NCI-H1092 treated with DMSO at 0.1 percent for 48 hours (cell line): ENCODE measurements at places on chromosomes 7 and 10.

DNA sequence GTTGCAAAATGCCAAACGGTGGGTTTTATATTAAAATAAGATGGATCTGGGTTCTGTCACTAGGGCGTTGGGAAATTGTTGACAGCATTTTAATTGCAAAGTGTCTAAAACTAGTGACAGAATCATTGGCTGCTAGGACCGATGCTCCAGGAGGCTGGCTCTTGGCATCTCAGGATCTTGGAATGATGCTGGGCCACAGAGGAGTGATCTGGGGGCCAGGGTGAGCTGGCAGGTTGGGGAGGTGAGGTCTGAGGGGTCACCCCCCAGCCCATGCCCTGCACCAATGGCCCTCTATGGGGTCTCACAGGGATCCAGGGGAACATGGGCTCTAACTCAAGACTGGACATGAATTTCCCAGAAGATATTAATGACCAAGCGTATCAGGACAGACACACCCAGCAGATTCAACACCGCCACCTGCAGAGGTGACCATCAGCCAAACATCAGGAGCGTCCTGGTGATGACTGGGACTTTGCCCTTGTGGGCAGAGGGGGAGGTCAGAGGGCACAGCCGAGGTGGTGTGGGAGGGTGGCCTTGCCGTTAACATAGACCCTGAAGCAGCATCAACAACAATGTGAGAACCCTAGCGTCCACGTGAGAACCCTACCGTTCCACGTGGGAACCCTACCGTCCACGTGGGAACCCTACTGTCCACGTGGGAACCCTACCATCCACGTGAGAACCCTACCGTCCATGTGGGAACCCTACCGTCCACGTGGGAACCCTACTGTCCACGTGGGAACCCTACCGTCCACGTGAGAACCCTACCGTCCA, 89.0 kb upstream of the PPP2R2D start:
- no peak for DNase-seq

GRCh38 chr10:18976696-18977251, 71.8 kb upstream of the MALRD1 start:
- no peak for DNase-seq

DNA sequence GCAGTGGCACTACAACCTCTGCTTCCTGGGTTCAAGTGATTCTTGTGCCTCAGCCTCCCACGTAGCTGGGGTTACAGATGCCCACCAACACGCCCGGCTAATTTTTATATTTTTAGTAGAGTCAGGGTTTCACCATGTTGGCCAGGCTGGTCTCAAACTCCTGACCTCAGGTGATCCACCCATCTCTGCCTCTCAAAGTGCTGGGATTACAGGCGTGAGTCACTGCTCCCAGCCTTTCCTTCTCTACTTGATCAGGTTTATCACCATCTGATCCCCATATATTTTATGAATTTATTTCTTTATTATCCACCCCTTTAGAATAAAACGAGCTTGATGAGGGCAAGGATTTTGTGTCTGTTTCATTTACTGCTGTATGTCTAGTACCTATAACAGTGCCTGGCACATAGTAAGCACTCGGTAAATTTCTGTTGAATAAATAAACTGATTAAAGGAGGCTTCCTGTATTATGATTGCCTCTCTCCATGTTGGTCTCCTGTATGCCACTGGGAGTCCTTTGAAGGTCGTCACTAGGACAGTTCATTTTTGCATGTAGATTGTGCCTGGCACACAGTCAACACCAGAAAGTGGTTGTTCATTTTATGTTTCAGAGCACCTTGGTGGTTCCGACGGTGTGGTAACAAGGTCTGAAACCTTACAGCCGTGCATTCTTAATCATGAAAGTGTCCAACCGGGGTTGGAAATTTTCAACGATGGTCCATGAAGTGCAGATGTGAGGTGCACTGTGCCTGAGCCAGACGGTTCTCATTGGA, 9.6 kb upstream of the EIF3A start:
- DNase-seq = no peak

DNA sequence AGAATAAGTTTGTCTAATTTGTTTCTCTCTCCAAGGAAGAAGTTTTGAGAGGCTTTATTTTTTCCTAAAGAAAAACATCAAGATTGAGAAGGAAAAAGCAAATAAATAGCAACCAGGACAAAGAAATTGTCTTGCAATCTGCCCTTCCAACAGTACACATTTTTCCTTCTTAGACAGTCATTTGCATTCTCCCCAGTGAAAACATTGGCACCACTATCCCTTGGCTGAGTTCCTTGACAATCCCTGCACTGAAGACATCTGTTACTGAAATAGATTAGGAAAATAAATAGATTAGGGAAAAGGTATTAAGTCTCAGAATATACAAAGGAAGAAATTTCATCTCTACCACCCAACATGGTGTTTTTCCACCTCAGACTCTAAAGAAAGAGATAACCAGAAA, 12.2 kb upstream of the TMEM243 start:
- DNase-seq = peak; percentile 8
